RPMI8226 (cell line): ENCODE measurements at places on chromosomes 16 and 17.

- DNase-seq: peak; percentile 55
Observed at GRCh38 chr17:4594931-4595684, 10.8 kb downstream of the SMTNL2 start.

DNA sequence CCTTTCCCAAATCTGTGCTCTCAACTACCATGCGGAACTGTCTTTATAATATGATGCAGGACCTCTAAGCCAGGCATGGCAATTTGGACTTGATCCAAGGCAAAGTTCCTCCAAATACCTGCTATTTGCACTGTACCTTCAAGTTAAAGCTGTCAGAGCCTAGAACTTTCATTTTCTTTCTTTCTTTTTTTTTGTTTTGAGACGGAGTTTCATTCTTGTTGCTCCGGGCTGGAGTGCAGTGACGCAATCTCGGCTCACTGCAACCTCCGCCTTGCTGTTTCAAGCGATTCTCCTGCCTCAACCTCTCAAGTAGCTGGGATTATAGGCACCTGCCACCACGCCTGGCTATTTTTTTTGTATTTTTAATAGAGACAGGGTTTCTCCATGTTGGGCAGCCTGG is 51.7 kb downstream of the ARHGAP27 start:
- DNase-seq: peak; percentile 67

DNA sequence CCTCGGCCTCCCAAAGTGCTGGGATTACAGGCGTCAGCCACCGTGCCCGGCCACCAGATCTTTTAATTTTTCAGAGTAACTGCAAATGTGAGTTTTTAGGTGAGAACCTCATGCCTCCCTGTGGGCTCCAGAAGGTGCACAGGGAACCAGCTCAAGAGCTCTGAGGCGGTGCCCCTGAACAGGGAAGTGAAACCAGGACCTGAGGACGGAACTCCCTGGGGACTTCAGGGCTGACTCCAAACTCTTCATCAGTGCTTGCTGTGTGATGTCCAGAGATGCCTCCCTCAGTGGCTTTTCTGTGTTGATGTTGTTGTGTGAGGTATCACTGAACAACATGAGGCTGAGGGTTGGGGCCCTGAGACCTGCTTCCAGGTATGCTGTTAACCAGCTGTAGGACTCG is 23.8 kb downstream of the SLC12A3 start:
- DNase-seq: peak; percentile 93

- DNase-seq: no peak
Observed at GRCh38 chr16:27248036-27248435, 20.5 kb downstream of the NSMCE1 start.
